Omental fat pad (tissue), 4 donors: ENCODE measurements at places on chromosomes 11 and 22. TPM values are rescaled to one million over a fixed set of nuclear protein-coding genes. Genes with fewer than 3 reads are reported as not detected.

- DNase-seq, result no peak
Observed at GRCh38 chr22:46410291-46410808, 74.8 kb downstream of the TRMU start.

DNA sequence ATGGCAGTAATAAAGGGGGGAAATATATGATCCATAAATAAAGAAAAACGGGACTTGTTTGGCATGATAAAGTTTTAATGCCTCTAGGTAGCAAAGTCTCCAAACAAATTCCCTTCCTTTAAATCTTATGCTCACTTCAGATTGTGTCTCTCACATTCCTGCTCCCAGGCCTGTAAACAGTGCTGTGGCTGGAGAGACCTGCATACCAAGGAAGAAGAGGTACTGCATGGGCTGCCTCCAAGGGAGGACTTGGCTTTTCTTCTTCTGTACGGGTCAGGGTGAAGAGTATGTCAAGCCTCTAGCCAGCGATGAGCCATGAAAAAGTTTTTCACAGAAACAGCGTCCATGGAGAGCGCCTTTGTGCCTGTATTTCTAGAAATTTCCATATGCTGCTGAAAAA lies 161.8 kb downstream of the KIRREL3 start:
- DNase-seq, result no peak

DNA sequence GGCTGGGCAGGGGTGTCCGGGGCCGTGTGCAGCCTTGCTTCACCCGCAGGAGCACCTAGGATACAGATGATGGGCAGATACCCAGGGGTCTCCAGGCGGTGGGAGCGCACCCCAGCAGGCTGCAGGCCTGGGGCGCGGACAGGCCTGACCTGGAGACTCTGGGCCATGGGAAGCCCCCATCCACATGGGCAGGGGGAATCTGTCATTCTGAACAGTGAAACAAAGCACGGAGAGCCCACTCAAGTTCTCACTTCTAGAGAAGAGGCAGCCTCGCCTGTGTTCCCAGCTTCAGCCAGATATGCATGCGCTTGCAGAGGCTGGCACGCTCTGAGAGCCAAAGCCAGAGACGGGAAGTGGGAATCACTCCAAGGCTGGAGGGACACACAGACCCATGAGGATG lies 333.1 kb downstream of the BRD1 start:
- DNase-seq, result no peak

DNA sequence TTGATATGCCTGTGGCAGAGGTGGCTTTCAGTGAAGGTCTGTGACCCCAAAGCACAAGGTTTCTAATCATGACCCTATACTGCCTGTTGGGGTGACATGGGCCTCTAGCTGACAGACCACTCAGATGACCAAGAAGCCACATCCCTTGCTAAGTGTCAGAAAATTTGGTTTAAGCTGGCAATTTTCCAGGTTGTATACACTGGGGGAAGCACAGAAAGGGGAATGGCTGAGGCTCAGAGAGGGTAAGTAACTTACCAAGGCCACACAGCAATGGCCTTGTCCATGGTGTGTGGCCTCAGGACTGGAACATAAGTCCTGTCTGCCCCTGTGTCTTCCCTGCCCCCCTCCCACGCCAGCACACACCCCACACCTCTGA lies 66.9 kb upstream of the PRDM11 start:
- no peak for DNase-seq

- DNase-seq, result no peak
Observed at GRCh38 chr11:13228572-13228971, 49.0 kb upstream of the BMAL1 start.

GRCh38 chr11:1992111-1992510 lies 5.5 kb downstream of the H19 start:
- no peak for DNase-seq

GRCh38 chr11:118488480-118489109 lies 38.7 kb upstream of the TTC36 start:
- no peak for DNase-seq

The IGLL5 gene
- total RNA-seq, result 7.7 TPM

The KRTAP5-7 gene
- 0.28 TPM for total RNA-seq

The BTG4 gene
- not detected for total RNA-seq
